Stimulated activated CD8-positive, alpha-beta memory T cell treated with anti-CD3 and anti-CD28 coated beads, Interleukin-2, amount 100 ng/mL, for 48 hours (primary cell): ENCODE measurements at places on chromosomes 12 and 14.

GRCh38 chr12:107328442-107329133, 235.2 kb upstream of the CRY1 start:
- DNase-seq: no peak

DNA sequence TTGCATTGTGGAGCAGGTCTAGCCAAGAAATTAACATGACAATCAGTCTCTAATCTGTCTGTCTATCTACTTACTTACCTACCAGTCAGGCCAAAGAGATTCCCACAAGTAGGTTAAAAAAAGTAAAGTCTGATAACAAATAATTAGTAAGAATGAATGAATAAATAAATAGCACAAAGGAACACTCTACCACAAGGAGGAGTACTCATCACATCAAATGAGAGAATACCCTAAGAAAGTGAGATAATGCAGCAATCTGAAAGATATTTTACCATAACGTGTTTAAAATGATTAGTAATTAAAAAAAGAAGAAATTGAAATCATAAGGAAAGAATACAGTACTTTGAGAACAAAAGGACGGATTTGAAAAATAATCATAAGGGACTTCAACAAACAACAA, 187.2 kb downstream of the SYNE2 start:
- DNase-seq: no peak

GRCh38 chr12:65946821-65947220, 122.5 kb downstream of the HMGA2 start:
- no peak for DNase-seq

GRCh38 chr14:35386673-35387125, 17.9 kb downstream of the NFKBIA start:
- no peak for DNase-seq

- no peak for DNase-seq
Measured at GRCh38 chr12:121026274-121027045, 10.2 kb upstream of the C12orf43 start.
